Mammary epithelial cell (primary cell): ENCODE measurements at places on chromosomes 13 and 19. TPM values are rescaled to one million over a fixed set of nuclear protein-coding genes. Genes with fewer than 3 reads are reported as not detected.

The VSTM1 gene
- not detected in 2 replicates for total RNA-seq

The IGSF23 gene
- not detected in 2 replicates for total RNA-seq

The ATP4A gene
- not detected in 2 replicates for total RNA-seq

The SIGLEC11 gene
- not detected for total RNA-seq

The TMEM255B gene
- 4.2 TPM for total RNA-seq

The FUT2 gene
- total RNA-seq, result 0.33 TPM

The ACER1 gene
- not detected for total RNA-seq

The SHC2 gene
- 0.68 and 0.99 TPM in 2 replicates for total RNA-seq

The SLITRK6 gene
- 20.3 TPM for total RNA-seq

The PRTN3 gene
- total RNA-seq, result not detected in 2 replicates

The ZNF787 gene
- total RNA-seq, result 41.0 and 51.3 TPM in 2 replicates

The ABCC4 gene
- total RNA-seq, result 4.0 TPM

The ERICH4 gene
- not detected in 2 replicates for total RNA-seq

DNA sequence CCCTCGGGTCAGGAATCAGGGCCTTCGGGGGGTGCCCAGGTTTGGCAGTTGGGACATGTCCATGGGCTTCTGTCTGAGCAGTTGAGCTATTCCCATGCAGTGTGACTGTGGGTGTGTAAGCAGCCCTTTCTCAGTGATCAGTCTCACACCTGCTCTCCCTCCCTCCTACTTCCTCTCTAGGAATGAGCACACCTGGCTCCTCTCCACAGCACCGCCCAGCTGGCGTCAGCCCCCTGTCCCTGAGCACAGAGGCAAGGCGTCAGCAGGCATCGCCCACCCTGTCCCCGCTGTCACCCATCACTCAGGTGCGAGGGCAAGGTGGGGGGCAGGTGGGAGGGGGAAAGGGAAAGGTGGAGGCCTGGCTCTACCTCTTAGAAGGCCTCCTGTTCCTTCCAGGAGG is 25.9 kb downstream of the COMP start:
- no peak for DNase-seq

- no peak for DNase-seq
These were observed 304.7 kb downstream of the ENOX1 start for GRCh38 chr13:43482026-43482425.

GRCh38 chr19:47241919-47242577 is 11.0 kb upstream of the BBC3 start:
- peak; percentile 32 for DNase-seq

- no peak for DNase-seq
These were observed 13.8 kb downstream of the TGFB1 start for GRCh38 chr19:41339936-41340335.

GRCh38 chr19:34471906-34472700 is 9.5 kb upstream of the WTIP start:
- no peak for DNase-seq

DNA sequence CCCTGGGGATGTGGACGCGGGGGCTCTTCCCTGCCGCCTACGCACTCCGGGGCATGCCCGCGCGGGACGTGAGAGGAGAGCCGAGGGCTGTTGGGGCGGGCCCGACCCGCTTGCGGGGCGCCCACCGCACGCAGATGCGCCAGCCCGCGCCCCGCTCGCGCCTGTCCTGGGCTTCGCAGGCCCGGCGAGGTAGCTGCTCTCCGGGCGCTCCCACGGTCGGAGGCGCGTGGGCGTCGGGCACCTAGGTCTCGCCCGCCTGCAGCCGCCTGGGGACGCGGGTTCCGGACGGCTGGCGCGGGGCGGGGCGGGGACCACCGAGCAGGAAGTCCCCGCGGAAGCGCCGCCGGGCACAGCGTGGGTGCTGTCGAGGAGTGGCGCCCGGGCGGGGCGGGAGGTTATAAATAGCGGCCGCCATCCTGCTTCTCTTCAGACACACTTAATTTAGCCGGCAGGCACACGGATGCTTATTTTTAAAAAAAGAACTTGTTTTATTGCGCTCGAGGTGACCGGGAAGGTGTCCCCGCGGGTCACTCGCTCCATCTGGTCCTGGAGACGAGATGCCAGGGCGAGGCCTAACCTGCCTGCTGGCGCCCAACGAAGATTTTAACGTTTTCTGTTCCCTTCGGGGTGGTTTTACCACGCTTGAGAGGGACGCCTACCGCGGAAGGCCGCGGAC is 561 bp upstream of the GJA3 start:
- DNase-seq, result peak; percentile 16

DNA sequence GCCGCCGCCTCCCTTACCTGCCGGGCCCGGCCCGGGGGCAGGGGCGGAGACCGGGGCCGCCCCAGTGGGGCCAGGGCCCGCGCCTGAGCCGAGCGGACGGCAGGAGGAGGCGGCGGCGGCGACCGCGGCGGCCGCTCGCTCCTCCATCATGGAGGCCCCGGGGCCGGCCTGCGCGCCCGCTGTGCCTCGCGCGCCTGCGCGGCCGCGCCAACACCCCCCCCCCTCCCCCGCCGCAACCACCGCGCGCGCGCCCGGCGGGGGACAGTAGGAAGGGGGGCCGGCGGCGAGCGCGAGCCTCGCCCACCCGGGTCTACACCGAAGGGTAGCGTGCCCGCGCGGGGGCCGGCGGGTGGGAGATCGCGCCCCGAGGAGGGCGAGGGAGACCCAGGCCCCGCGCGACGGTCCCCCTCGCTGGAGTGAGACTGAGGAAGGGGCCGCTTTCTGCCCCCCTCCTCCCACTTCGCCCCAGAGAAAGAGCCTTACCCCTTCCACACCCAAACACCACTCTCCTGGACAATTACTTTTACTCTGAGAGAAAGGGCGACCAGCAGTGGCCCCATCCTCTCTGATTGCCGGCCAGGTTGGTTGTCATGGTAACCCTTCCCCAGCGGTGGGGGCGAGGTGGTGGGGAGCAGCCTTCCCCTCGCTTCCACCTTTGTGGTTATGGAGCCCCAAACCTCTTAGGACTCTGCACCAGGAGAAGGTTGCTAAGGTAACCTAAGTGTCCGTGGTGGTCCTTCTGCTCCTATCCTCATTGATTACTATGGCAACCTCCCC is at the start of gene STRN4:
Gene STRN4, minus strand, starts transcription at position 170 of the 777 bp plus-strand sequence. Its CDS starts 20 bp downstream, at position 150.
- DNase-seq, result peak; percentile 29

- DNase-seq, result no peak
These were observed 14.2 kb downstream of the TSSK6 start for GRCh38 chr19:19500975-19501644.

GRCh38 chr13:34167347-34167746 is 349.4 kb downstream of the RFC3 start:
- no peak for DNase-seq

GRCh38 chr13:97976610-97977521 is 23.4 kb downstream of the IPO5 start:
- DNase-seq, result peak; percentile 20

GRCh38 chr19:8116437-8117293 is 32.7 kb downstream of the FBN3 start:
- no peak for DNase-seq

DNA sequence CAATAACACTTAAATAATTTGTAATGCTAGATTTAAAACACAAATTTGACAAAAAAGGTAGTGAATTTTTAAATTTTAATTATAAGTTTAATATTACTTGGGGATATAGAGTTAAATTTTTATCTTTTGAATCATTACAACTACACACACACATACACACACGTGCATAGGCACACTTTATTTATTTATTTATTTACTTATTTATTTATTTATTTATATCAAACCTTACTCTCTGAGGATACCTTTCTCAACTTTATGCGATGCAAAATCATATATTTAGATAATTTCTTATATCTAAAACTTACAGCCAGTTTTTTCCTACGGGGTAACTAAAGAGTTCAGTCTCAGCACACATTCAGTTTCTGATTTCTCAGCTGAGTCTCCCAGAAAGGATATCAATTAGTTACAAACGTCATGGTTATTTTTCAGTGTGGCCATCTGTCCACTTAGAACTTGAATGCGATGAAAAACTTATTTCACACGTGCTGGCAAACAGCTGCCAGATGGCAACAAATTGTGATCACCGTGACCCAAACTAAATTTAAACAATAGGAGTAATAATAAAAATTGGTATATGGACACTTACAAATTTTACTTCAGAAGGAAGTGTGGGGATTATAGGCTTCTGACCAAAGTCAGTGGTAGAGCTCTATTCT is 683.1 kb upstream of the PRR20A start:
- no peak for DNase-seq

GRCh38 chr13:106499113-106499512 is 36.3 kb downstream of the EFNB2 start:
- no peak for DNase-seq

- DNase-seq, result peak; percentile 35
These were observed 10.4 kb upstream of the ITM2B start for GRCh38 chr13:48222358-48223301.

DNA sequence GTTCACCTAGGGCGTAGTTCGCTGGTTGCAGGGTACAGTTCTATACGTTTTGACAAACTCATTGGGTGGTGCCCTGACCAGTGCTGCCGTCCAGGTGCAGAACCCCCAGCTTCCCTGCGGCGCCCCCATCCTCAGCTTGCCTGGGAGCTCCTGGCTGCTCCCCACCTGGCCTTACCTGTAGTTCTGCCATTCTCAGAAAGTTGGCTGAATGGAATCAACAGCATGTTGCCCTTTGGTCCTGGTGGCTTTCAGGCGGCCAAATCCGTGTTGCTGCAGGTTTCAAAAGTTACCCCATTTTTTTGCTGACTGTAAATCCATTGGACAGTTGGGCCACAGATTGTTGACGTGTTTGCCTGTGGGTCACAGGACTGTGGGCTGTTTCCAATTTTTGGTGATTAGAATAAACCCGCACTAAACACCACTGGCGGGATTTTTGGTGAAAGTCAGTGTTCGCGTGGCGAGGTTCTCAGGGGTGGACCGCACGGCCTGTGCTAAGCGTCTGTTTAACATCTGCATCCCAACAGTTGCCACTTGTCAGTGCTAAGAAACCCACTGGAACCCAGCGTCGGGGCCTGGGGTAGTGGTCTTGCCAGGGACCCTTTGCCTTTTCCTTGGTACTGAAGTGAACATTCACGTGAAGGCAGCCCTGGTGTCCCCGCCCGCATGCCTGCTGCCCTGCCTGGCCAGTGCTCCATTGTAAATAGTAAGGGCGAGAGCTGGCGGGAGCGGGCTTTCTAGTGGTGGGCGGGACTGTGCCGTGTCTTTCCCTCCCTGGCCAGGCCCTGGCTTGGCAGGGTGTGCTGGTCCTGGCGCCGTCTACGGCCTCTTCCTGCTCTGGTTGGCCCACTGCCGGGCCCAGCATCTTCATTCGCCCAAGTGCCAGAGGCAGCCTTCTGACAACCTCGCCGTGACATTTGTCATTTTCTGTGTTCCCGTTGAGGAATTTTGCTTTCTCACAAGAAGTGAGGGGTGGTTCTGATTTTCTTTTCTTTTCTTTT is 3.3 kb downstream of the DOT1L start:
- peak; percentile 8 for DNase-seq

- no peak for DNase-seq
These were observed 1877.7 kb upstream of the PRR20A start for GRCh38 chr13:55263045-55263444.

- DNase-seq, result no peak
These were observed 2134.7 kb downstream of the PCDH9 start for GRCh38 chr13:65095161-65096082.

- DNase-seq, result peak; percentile 99
These were observed 27.8 kb upstream of the IGFL4 start for GRCh38 chr19:46068345-46069258.

GRCh38 chr19:8552810-8553209 is 24.4 kb downstream of the MYO1F start:
- DNase-seq, result peak; percentile 41

- no peak for DNase-seq
These were observed 11.8 kb downstream of the CCDC97 start for GRCh38 chr19:41321600-41322270.

DNA sequence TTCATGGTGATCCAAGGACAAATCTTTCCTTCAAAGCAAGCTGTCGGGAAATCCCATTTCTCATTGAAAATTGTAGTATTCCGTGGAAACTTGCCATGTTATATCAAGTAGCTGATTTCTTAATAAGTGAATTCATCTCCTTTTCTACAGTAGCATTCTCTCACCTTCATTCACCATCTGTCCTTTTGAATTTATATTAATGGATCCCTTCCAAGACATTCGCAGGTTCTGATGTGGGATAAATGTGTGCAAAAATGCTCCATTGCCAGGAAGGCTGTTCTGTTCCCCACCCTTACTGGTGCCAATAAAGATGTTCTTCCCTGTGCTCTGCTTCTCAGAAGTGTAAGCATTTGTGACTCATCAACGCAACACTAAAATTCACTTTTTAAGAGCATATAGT is 36.2 kb downstream of the AMER2 start:
- DNase-seq, result no peak

- no peak for DNase-seq
These were observed 734 bp upstream of the TRMT1 start for GRCh38 chr19:13117176-13117771.

GRCh38 chr19:947707-948539 is 22.1 kb downstream of the ARID3A start:
- DNase-seq, result no peak

GRCh38 chr13:48400090-48400694 is 12.7 kb downstream of the LPAR6 start:
- DNase-seq, result peak; percentile 13

DNA sequence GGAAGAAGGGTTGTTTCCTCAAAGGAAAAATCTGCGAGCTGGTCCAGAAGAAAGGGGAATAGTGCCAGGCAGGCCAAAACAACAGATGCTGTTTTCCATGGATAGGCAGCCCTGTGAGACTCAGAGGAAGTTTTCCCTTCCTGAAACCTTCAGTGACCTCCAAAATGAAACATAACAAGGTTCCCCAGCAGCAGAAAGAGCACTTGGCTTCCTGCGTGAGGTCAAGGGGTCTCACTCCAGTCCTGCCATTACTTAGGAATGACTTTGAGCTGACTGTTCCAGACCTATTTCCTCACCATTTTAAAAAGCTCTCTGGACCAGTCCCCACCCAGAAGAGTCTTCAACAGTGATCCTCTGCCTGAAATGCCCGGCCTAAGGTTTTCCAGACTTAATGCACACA is 104.6 kb upstream of the IPO5 start:
- no peak for DNase-seq

- peak; percentile 61 for DNase-seq
These were observed 19.6 kb upstream of the EPHX3 start for GRCh38 chr19:15251749-15252397.

- no peak for DNase-seq
These were observed 74.9 kb downstream of the SOX1 start for GRCh38 chr13:112141643-112142400.

GRCh38 chr13:97873398-97873797 is 80.1 kb upstream of the IPO5 start:
- DNase-seq, result no peak

- no peak for DNase-seq
These were observed 561.3 kb downstream of the FGF9 start for GRCh38 chr13:22232186-22232585.

DNA sequence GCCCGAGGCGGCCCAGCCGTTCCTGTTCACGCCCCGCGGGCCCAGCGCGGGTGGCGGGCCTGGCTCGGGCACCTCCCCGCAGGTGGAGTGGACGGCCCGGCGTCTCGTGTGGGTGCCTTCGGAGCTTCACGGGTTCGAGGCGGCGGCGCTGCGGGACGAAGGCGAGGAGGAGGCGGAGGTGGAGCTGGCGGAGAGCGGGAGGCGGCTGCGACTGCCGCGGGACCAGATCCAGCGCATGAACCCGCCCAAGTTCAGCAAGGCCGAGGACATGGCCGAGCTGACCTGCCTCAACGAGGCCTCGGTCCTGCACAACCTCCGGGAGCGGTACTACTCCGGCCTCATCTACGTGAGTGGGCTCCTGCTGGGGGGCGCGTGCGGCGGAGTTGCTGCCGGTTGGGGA is 7.0 kb downstream of the MYH14 start:
- no peak for DNase-seq
